ENCODE measurements at places on chromosomes 16 and 17. TPM values are rescaled to one million over a fixed set of nuclear protein-coding genes. Genes with fewer than 3 reads are reported as not detected.

The CCL7 gene
- total RNA-seq: not detected

The CHRNE gene
- 0.47 TPM for total RNA-seq

The KRT27 gene
- not detected for total RNA-seq

The CUEDC1 gene
- 0.18 TPM for total RNA-seq

The HOXB3 gene
- total RNA-seq: 2.0 TPM

The HP gene
- not detected for total RNA-seq

The TBC1D3 gene
- total RNA-seq: not detected

The ZNF764 gene
- total RNA-seq: 12.1 TPM

The KRT33A gene
- not detected for total RNA-seq

The AGRP gene
- 0.40 TPM for total RNA-seq

The TBC1D3I gene
- total RNA-seq: not detected

The ARL2BP gene
- total RNA-seq: 17.1 TPM

The SLC16A6 gene
- total RNA-seq: 5.9 TPM

The TLCD3A gene
- total RNA-seq: 26.7 TPM

The DNAI2 gene
- total RNA-seq: not detected

The GP1BA gene
- not detected for total RNA-seq

The GNGT2 gene
- 28.4 TPM for total RNA-seq

The GPS1 gene
- 103 TPM for total RNA-seq

The NPIPB6 gene
- not detected for total RNA-seq

The TBC1D3H gene
- not detected for total RNA-seq

The TENT4B gene
- total RNA-seq: 18.6 TPM

The ZNF423 gene
- not detected for total RNA-seq

Data from activated naive CD8-positive, alpha-beta T cell treated with anti-CD3 and anti-CD28 coated beads for 36 hours (primary cell).